ENCODE measurements at places on chromosomes 1 and 21. TPM values are rescaled to one million over a fixed set of nuclear protein-coding genes. Genes with fewer than 3 reads are reported as not detected.

FALEC gene
- not detected for total RNA-seq

TFF2 gene
- not detected for total RNA-seq

CACYBP gene
- total RNA-seq: 363 TPM

SPATA45 gene
- not detected for total RNA-seq

BCAN gene
- not detected for total RNA-seq

SERBP1 gene
- total RNA-seq: 575 TPM

PTPN7 gene
- 462 TPM for total RNA-seq
